DMS 273 treated with DMSO at 0.1 percent for 48 hours (cell line): ENCODE measurements at places on chromosomes 1 and 21.

GRCh38 chr1:79575424-79575823 is 568.9 kb upstream of the ADGRL4 start:
- no peak for DNase-seq

GRCh38 chr1:218462116-218462515 is 117.0 kb downstream of the TGFB2 start:
- no peak for DNase-seq

GRCh38 chr1:11534846-11535245 is 55.9 kb downstream of the DISP3 start:
- no peak for DNase-seq

DNA sequence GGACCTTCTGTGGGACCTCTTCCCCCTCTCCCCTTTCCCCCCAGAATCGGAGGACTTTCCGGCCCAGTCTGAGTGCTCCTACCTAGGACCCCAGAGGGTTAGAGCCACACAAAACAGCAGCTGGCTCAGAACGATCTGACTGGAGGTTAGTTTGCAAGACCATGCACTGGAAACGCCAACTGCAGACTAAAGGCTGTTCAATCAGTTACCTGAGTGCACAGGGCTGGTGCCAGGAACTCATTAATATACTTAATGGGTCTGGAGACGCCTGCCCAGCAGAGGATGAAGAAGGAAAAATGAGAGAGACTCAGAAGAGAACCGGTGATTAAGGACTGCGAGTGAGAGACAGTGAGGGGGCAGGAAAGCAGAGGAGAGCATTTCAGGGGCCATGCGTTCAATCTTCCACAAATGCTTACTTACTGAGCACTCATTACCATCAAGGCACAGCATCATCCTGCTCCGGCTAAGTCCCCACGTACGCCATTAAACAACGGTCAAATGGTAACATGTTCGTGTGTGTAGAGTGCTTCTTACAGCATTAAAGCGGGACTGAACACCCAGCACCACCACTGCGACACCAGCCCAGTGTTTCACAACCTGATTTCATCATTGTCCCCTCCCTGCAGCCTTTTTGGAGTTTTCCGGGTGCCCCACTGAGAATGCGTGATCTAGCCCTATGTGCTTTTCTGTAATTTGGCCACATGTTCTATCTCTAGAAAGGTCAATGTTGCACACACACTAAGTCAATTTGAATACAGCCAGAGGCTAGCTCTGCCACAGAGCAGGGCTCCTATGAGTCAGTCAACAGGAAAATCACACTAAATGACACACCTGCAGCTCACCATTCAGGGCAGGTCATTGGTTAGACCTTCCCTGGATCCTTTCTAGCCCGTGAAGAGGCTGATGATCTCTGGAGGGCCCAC is 7.6 kb downstream of the ENO1 start:
- DNase-seq: no peak

- DNase-seq: no peak
Observed at GRCh38 chr1:90607736-90608135, 109.4 kb downstream of the BARHL2 start.

DNA sequence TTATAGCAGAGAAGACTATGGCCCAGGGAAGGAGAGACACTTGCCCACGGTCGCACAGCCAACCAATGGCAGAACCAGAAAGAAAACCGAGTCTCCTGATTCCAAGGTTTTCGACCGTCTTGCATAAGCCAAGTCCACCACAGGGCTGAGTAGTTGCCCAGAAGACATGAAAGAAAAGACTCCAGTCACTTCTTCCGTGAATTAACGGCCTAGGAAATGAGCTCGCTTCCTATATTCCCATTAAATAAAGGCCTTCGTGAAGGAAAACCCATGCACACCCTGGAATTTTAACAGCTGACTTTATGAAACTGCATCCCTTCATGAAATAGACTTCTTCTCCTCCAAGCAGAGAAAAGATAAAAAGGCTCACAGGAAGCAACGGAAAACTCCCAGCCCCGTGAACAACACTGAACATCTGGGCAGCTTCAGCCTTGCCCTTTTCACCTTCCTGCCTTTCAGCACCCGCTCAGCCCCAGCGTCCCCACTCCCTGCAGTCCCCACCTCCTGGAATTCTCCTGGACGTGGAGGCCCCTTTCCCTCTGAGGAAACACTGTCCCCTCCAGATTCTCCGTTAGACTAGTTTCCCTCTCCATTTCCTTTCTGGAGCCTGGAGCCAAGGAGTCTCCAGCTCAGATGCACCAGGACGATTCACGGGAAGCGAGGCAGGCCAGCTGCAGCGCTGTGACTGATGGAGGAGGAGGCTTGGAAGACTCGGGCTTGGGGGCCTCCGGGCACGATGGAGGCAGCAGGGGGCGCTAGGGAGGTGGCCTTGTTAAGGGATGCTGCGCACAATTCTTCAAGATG is 2.7 kb upstream of the MYOC start:
- no peak for DNase-seq

DNA sequence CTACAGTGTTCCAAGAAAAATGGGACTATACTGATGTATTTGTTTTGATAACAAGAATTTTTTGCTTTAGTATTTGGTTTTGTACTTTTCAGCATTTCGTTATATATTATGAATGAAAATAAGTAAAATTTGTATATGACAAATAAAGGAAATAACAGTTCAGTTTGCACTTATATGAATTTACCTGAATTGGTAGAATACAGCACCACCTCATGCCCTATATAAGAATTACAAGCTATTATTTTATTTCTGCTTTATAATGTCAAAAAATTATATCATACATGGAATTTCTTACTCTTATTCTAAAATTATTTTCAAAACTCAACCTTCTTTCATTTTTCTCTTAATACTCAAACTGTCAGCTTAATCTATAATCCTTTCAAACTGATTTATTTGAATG is 14.6 kb downstream of the EFCAB7 start:
- no peak for DNase-seq

GRCh38 chr1:1011396-1011949 is 1.8 kb upstream of the ISG15 start:
- DNase-seq: no peak

GRCh38 chr1:218090459-218090858 is 194.6 kb upstream of the RRP15 start:
- no peak for DNase-seq

DNA sequence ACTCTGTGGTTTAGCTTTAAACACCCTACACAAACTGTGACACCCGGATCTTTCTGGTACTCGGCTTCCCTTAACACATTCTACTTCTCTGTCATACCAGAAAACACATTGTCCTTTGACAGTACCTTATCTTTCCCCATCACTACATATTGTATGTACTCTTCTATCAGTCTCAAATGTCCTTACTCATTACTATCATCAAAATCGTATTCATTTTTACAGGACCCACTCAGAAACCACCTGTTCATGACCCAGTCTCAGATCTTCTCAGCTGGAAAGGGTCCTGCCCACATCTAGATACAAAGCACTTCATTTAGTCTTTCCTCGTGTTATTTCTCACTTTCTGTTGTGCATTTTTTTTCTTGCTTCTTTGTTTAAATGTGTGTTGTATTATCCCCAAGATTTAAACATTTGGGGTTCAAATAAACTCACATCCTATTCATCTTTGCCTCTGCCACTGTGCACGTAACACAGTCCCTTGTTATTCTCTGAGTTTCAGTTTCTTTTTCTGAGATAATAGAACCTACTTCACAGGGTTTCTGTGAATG is 27.7 kb downstream of the CD34 start:
- DNase-seq: no peak

DNA sequence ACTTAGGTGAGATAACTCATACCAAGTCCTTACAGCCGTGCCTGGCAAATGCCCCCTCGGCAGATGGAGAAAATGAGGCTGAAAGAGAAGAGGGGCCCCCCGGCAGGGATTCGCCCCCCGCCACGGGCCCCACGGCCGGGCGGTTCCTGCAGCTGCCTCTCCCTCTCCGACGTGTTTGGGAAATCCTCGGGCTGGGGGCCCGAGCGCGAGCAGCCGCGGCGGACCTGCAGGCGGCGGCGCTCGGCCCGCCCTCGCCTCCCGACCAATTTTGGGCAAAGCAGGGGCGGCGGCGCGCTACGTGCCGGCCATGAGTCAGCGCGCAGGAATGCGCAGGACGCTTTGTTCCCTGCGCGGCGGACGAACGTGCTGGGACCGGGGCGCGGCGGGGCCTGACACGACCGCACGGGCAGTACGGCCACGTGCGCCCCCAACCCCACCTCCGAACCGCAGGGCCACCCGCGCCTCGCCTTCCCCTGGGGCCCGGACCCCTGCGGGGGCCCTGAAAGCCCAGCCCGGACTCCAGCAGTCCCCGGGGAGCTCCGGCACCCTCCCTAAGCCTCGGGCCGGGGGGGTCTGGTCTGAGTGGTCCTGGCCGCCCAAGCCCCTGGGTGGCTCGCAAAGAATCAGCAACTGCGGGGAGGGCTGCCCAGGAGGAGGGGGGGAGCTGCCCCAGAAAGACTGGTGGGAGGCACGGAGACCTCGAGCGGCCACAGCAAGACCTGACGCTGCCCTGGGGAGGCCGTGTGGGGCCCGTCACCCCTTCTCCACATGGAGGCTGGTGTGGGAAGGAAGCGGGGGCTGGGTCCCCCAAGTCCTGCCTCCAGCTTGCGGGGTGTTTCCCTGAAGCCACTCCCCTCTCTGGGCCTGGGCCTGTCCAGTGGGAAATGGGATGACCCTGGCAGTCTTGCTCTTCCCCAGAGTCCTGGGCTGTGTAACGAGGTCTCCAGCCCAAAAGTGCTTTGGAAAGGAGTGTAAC is 11.9 kb upstream of the EDN2 start:
- peak; percentile 33 for DNase-seq

DNA sequence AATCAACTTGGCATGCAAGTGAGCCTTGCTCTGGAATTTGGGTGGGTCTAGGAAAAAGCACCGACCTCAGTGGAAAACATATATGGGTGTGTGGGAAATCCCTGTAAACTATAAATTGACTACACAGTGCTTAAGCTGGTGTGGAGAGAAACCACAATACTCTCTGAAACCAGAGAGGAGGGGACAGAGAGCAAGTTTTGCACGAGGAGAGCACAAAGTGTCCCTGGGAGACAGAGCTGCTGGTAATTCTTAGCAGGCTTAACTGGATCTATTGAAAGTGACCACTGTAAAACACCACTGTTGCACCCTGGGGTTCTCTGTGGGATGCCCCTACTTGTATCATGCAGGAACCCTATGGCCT is 12.8 kb downstream of the KCNJ15 start:
- no peak for DNase-seq

DNA sequence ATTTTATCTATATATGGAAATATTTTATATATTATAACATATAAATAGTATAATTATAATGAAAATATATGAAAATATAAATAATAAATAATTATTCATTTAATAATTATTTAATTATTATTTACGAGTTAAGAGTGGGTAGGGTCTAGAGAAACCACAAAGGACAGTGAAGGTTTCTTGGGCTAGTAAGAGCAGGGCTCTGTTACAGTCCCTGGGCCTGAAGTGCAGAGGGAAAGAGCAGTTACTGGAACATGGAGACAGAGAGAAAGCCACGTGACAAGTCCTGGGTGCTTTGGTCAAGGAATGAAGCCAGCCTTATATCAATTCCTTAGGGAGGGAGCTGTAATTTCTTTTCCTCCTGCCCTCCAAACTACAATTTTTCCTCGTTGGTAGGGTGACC is 117.2 kb upstream of the OLIG2 start:
- no peak for DNase-seq

GRCh38 chr21:29185172-29185571 is 54.7 kb downstream of the MAP3K7CL start:
- no peak for DNase-seq

- DNase-seq: no peak
Observed at GRCh38 chr1:228405979-228406228, 731 bp downstream of the TRIM11 start.

DNA sequence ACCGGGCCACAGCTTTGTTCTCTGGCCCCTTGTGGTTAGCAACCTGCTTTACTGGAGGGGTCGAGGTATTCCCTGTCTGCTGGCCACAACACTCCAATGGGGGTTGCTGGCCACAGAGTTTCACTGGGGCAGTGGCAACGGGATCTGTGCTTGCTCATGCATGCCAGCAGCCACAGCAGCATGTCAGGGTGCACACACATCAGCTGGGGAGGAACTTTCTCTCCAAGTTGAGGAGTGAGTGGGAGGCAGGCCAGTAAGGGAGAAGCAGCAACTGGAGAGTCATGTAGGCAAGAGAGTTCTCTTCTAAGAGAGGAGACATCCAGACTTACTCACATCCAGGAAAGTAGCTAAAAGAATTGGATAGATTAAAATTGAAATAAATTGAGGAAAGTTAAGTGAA is 38.0 kb downstream of the SAMD13 start:
- no peak for DNase-seq

- DNase-seq: no peak
Observed at GRCh38 chr21:37230632-37231248, 36.4 kb downstream of the VPS26C start.
